RKO (cell line): ENCODE measurements at places on chromosomes 5 and 9.

- DNase-seq, result no peak
These were observed 45.1 kb upstream of the TRIO start for GRCh38 chr5:14097998-14098471.

DNA sequence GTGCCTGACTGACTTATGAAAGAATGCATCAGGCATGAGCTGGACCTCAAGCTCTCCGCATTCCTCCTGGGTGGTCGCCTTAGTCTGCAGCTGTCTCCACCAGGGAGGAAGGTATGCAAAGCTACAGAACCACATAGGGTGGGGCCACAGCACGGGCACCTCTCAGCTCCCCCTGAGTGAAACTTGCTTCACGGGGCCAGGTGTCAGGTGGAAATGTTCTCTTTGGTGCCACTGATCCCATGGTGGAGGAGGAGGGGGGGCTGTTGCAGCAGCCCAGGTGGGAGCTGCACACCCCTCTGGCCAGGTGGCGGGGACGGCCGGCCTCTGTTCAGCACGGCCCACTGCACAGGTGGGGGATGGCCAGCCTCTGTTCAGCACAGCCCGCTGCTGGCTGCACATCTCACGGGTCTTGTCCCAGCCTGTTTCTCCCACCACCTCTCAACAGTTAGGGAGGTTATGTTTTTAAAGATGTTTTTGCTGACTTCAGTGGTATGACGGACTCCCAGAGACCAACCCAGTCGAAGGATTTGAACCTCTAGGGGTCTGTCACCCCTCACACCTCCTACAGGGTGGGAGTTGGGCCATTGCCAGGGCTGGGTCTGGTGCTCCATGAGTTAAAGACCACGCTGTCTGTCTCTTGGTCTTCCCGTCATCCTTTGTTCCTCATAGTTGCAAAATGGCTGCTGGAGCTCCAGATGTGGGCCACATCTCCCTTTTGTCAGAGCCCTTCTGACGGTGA lies 34.3 kb downstream of the MRPL36 start:
- no peak for DNase-seq

DNA sequence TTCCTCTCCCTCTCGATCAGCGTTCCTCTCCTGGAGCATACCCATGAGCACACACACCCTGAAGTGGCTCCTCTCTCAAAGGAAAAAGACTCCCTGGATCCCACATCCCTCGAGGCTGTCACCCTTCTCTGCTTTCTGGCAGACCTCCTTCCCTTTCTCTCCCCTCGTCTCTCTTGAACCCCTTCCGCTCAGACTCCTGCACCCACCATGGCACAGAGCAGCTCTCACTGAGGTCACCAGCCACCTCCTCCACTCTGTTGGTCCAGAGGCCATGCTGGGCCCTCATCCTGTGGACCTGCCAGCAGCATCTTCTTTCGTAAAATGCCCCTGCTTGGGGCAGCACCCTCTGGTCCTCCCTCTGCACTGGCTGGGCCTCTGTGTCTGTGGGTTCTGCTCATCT lies 5.7 kb downstream of the B4GALT7 start:
- no peak for DNase-seq

- no peak for DNase-seq
These were observed 101.5 kb downstream of the DEPDC1B start for GRCh38 chr5:60598424-60598823.

DNA sequence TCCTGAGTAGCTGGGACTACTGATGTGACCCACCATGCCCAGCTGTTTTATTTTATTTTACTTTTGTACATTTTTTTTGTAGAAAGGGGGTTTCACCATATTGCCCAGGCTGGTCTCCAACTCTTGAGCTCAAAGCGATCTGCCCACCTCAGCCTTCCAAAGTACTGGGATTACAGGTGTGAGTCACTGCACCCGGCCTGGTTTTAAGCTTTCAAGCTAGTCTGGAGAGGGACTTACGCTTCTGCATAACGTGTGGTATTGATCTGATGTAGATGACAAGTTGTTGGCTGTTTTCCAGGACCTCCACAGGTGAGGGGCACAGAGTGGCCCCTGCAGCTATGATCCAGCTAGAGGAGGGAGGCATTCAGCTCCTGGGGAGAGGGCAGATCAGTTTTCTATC lies 6.8 kb upstream of the CCL21 start:
- no peak for DNase-seq

GRCh38 chr5:134541736-134542376 lies 16.4 kb downstream of the JADE2 start:
- DNase-seq, result peak; percentile 41

GRCh38 chr9:108813951-108814601 lies 41.7 kb downstream of the ACTL7B start:
- peak; percentile 64 for DNase-seq

- no peak for DNase-seq
These were observed 285.2 kb downstream of the DMRTA1 start for GRCh38 chr9:22731786-22732185.

DNA sequence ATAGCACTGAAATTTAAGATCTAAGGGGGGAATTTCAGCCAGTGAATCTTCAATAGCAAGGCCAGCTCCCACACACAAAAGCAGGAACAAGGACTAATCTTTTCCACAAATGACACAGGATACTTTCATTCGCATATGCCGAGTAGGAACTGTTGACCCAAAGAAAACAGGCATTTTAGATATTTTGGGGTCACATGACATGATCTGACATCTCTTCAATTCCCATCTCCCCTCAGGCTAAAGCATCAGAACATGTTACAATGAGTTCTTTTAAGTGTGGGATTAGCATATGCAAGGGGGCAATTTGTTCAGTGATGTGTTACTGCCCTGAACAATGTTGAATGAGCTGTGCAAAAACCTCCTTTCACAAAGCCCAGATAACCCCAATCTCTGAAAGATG lies 68.2 kb downstream of the TLE1 start:
- DNase-seq, result no peak

GRCh38 chr5:151735646-151736045 lies 22.8 kb downstream of the ATOX1 start:
- DNase-seq, result no peak

- DNase-seq, result no peak
These were observed 250.5 kb downstream of the KIAA0825 start for GRCh38 chr5:94367900-94368299.

- no peak for DNase-seq
These were observed 338.6 kb upstream of the PCSK5 start for GRCh38 chr9:75551861-75552260.
